ENCODE measurements at places on chromosomes 12 and 14.

- DNase-seq = no peak
Observed at GRCh38 chr12:101941306-101942249, 64.2 kb downstream of the DRAM1 start.

DNA sequence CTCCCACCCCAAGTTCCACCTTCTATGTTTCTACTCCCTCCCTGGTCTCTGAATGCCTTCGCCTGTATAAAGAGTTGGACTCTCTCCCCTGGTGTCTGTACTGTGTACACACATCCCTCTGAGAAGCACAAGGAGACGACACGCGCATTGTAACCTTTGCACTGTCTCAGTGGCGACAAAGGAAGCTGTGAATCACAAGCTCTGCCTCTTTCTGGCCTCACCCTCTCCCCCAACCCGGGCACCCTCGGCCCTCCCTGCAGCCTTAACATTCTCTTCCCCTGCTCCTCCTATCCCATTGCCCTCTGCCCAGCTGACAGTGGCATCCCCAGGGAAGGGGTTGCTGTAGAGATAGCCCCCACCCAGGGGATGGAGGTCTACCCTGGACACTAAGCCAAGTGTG, 2.5 kb upstream of the SMARCD1 start:
- DNase-seq = no peak

- no peak for DNase-seq
Observed at GRCh38 chr12:100267603-100268281, 765 bp downstream of the SCYL2 start.

DNA sequence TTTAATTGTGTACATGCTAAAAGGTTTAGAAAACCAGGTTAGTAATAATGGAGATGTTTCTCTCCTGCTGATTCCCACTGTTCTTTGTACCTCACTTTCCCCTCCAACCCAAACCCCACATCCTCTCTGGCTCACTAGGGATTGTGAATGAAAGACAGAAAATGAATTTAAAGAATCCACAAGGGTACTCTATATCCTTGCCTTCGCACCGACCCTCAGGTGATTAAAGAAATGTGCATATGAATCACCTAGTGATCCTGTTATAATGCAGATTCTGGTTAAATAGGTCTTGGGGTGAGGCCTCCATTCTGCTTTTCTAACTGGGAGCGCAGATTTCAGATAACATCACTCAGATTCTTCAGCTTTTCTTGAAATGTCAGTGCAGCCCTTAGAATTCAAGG, 84.3 kb upstream of the OTX2 start:
- DNase-seq = no peak

DNA sequence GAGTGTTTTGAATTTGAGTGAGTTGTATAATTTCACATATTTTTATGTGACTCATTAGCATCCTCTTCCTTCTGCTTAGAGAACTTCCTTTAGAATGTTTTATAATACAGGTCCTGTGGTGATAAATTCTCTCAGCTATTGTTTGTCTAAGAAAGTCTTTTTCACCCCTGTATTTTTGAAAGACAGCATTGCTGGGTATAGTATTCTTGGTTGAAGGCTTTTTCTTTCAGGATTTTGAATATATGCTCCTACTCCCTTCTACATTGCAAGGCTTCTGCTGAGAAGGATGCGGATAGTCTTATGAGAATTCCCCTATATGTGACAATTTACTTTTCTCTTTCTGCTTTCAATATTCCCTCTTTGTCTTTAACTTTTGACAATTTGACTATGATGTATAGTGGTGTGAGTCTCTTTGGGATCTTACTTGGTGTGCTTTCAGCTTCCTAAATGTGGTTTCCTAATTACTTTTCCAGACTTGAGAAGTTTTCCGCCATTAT, 118.9 kb upstream of the HMGA2 start:
- DNase-seq = no peak

DNA sequence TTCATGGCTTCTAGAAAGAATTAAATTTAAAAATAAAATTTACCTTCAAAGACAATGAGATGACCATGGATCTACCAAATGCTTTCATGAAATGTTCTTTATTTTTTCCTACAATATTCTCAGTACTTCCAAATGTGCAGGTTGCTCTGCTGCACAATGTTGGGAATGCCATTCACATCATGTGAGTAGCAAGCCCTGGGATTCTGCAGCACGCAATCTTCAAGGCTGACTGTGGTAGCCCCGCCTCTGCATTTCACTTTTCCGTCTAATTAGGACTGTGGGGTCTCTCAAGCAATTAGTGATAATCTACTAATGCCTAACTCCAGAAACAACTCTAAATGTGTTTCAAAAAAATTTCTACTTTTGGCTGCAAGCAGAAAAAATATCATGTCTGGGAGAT, 13.7 kb upstream of the NTN4 start:
- no peak for DNase-seq

- DNase-seq = no peak
Observed at GRCh38 chr12:122449317-122449716, 26.8 kb upstream of the CLIP1 start.

DNA sequence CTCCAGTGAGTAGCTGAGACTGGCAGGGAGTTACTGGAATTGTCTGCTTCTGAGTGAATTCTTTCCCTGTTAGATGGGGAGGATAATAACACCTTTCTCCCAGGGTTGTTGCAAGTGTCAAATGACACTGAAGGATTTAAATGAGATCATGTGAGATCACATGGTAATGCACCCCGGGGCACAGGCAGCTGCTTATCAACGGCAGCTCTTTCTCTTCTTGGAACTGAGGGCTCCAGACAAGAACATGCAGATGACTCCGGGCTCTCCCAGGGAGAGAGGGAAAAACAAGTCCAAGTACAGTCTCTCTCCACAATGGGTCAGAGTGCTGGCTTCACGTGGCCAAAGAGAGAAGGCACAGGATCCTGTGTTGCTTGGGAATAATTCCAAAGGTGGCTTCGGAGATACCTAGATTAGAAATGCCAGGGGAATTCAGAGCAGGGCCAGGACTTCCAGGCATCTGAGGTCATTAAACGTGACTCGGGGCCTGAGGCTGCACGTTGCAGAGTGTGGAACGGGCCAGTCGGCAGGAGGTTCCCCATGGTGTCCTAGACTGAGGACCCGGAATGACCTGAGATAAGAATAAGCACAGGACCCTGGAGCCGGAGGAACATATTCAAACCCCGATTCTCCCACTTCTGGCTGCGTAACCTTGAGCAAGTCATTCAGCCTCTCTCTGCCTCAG, 109.2 kb downstream of the PRMT8 start:
- no peak for DNase-seq

- peak; percentile 20 for DNase-seq
Observed at GRCh38 chr12:77337362-77337761, 272.0 kb upstream of the E2F7 start.

DNA sequence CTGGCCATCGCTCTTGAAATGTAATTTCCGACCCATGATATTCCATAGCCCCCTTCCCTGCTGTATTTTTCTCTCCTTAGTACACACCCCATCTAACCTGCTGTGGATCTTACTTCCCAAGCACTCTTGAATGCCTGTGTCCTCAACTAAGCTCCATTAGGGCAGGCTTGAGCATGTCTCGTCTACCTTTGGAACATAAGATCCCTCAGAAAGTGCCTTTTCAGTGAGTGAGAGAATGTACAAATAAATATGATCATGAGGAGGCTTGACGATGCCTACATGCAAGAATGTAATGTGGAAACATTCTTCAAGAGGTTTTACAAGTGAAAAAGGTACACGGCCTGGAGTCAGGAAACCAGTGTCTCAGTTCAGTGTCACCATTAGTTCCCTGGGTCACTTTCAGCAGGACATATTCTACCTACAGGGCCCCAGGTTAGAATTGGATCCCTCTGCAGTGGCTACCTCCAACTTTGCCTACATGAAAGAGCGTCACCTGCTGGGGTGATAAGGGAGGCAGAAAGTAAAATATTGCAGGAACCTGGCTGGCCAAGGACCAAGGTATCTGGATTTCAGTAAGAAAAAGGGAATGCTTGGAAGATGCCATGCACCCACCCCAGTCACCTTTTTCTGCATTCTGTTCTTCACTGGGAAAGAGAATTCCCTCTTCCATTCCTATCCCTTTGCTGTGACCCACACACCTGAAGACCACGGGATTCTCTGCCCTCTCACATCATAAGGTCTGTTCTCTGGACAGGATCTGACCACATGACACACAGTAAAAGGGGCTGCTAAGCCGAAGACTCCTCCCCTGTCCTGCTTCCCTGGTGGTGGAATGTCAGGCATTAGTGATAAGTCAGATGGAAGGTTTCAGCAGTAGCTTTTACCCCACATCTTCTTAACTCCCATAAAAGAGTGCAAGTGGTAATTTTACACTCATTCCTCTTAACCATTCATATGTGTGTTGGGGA, 24.6 kb upstream of the SERPINA1 start:
- DNase-seq = no peak

- no peak for DNase-seq
Observed at GRCh38 chr12:53676656-53677015, 753 bp upstream of the ATP5MC2 start.

DNA sequence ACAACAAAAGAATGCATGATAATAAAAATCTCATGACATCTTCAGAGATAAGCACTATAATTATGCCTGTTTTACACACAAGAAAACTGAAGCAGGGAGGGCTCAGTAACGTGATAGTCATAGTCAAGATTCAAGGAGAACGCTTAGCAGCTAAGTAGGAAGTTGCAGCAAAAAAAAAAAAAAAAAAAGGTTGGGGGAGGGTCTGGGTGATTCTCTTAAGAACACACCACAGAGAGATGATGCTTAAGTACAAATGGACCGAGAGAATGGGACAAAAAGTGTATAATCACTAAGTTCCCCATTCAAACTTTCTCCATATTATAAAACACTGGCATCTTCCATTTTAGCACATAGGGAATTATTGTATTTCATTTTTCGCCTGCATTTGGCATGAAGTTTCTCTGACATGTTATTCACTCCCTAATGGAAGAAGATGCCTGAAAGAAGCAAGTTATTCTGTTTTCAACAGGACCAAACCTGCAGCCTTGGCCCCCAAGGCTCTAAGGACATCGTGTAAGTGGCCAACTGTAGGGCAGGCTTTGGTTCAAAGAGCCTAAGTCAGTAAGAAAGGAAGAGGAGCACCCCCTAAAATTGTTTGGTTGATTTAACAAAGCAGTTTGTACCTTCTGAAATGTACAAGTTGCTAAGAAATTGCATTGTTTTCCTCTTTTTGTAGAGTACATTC, 142.9 kb upstream of the TMPO start:
- no peak for DNase-seq

- DNase-seq = no peak
Observed at GRCh38 chr14:85040046-85040685, 489.8 kb upstream of the FLRT2 start.

DNA sequence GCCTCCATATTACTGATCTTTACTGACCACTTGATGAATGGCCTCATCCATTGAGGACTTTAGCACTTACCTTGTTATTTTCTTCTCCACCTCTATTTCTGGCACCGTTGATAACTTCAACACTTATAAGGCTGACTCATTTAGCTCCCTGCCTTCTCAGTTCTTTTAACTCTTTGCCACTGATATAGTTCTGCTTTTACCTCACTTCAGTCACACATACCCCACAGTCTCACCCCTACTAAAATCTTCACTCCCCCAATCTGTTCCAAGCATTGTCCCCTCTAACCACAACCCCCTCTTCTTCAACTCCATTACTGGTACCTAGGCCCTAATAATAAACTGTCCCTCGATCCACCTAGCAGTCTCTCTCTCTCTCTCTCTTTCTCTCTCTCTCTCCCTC, 141.0 kb downstream of the PAH start:
- DNase-seq = no peak

DNA sequence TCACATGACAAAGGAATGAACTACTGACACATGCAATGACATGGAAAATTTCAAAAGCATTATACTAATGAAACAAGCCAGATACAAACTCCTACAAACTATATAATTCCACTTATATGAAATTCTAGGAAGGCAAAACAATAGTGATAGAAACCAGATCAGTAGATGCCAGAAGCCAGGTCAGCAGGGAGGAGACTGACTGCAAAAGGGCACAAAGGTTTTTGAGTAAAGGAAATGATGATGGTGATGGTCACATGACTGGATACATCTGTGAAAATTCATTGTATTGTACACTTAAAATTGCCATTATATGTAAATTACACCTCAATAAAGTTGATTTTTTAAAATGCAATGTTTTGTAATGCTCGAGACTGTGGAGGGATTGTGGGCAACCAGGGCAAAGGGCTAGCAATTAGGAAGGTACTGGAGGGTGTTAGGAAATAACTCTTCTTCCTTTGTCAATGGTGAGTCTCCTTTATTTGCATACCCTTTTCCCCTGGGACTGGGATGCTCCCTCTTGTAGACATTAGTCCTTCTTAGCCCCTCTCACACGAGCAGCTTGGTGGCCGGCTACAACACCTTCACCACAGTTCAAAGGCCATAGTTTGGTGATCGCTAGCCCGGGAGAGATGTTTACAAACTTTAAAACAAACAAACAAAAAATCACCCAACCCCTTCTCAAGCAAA, 6.7 kb upstream of the PRPF40B start:
- DNase-seq = no peak

- DNase-seq = peak; percentile 64
Observed at GRCh38 chr12:70590051-70590450, 47.2 kb downstream of the PTPRB start.

GRCh38 chr14:42214981-42215491, 608.4 kb downstream of the LRFN5 start:
- DNase-seq = no peak

DNA sequence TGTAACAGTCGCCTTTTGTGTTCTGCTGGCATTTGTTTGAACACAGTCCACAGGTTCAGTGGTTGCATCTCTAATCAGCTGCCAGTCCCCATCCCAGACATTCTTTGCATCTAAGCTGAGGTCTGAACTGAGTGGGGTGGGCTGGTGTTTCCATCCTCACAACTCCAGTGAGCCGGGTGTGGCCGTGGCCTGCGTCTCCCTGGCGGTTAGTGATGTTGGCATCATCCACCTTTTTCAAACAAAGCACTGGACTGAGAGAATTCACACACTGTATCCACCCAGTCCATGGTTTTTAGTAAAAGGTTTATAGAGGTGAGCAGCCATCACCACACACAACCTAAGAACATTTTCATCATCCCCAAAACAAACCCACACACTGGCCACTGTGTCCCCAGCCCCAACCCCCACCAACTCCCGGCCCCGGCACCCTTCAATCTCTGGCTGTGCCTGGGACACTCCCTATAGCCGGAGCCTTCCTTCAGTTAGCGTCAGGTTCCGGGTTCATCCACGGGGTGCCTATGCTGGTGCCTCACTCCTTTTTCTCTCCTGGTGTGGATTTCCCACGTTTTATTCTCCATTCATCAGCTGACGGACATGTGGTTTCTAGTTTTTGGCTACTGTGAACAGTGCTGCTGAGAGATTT, 6.5 kb downstream of the DDX51 start:
- DNase-seq = no peak

Data from NCI-H2081 treated with DMSO at 0.1 percent for 48 hours (cell line).